Fibroblast of lung (primary cell): ENCODE measurements at places on chromosomes 12 and 14. TPM values are rescaled to one million over a fixed set of nuclear protein-coding genes. Genes with fewer than 3 reads are reported as not detected.

GRCh38 chr12:124680863-124681778, 113.7 kb upstream of the NCOR2 start:
- H3K4me1 ChIP-seq, result peaks cover 44% of the 10 kb centered on the region
- no peak overlapping the region for H3K4me3 ChIP-seq
- no peaks in the 10 kb centered on the region for H3K27me3 ChIP-seq
- DNase-seq, result peak; percentile 96
- no peaks in the 10 kb centered on the region for H3K36me3 ChIP-seq

- peaks cover 3% of the 10 kb centered on the region for H3K4me1 ChIP-seq
- DNase-seq, result no peak
- no peaks in the 10 kb centered on the region for H3K36me3 ChIP-seq
- H3K27me3 ChIP-seq, result no peaks in the 10 kb centered on the region
- peak overlapping the region; percentile 98 for H3K27ac ChIP-seq
Measured at GRCh38 chr12:48717252-48717695, 767 bp upstream of the CCNT1 start.

- DNase-seq, result peak; percentile 92
- H3K36me3 ChIP-seq, result no peaks in the 10 kb centered on the region
- no peak overlapping the region for H3K4me3 ChIP-seq
Measured at GRCh38 chr12:26369588-26369987, 174.2 kb downstream of the SSPN start.

GRCh38 chr12:120422892-120423456, 14.9 kb upstream of the COX6A1 start:
- H3K4me1 ChIP-seq, result no peaks in the 10 kb centered on the region
- H3K27me3 ChIP-seq, result peaks cover 2% of the 10 kb centered on the region
- H3K27ac ChIP-seq, result no peak overlapping the region
- no peaks in the 10 kb centered on the region for H3K36me3 ChIP-seq
- no peak for DNase-seq

- no peaks in the 10 kb centered on the region for H3K27me3 ChIP-seq
- no peak overlapping the region for H3K4me3 ChIP-seq
- H3K4me1 ChIP-seq, result no peaks in the 10 kb centered on the region
- DNase-seq, result no peak
Measured at GRCh38 chr12:91252341-91252740, 69.7 kb upstream of the DCN start.

- peaks cover 9% of the 10 kb centered on the region for H3K36me3 ChIP-seq
- DNase-seq, result peak; percentile 79
- H3K27ac ChIP-seq, result peak overlapping the region; percentile 90
- peak overlapping the region; percentile 70 for H3K4me3 ChIP-seq
- no peaks in the 10 kb centered on the region for H3K27me3 ChIP-seq
Measured at GRCh38 chr12:114403011-114403689, 2.8 kb downstream of the TBX5 start.

- peak; percentile 12 for DNase-seq
- no peaks in the 10 kb centered on the region for H3K36me3 ChIP-seq
- no peaks in the 10 kb centered on the region for H3K4me1 ChIP-seq
- H3K27me3 ChIP-seq, result no peaks in the 10 kb centered on the region
- no peak overlapping the region for H3K27ac ChIP-seq
Measured at GRCh38 chr14:58705066-58705465, 67.3 kb downstream of the DACT1 start.

- no peak overlapping the region for H3K4me3 ChIP-seq
- no peaks in the 10 kb centered on the region for H3K4me1 ChIP-seq
- H3K36me3 ChIP-seq, result no peaks in the 10 kb centered on the region
Measured at GRCh38 chr12:43277651-43278540, 274.1 kb downstream of the ADAMTS20 start.

DNA sequence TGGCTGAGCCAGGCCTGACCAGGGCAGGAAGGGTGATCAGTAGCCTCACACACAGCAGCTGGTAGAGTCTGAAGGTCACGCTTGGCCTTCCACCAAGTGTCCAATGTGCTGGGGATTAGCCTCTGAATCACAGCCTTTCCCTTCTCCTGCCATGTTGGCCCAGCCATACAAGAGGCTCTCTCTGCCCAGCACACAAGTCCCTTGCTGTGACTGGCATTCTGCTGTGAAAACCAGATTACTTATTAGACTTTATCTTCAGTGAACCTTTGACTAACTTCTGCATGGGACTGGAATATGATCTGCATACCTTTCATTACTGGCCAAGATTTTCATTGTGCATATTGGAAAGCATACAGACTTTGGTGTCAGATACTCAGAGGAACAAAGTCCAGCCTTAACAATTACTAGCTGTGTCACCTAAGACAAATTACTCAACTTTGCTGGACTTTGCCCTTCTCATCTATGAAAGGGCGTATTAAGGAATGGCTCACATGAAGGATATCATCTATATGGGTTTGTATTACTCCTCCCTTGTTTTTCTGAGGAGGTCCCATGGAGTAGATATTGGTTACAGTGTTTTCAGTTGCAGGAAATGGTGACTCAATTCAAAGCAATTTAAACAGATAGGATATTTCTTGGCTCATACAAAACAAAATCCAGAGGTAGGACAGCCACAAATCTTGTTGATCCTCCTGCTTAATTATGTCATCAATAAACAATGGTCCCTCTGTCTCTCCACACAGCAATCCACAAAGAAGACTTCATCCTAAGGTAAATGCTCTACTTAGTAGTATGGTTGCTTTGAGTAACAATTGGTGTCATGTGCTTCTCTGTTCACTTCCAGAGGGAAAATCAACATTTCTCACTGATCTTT, 99.6 kb downstream of the DYRK2 start:
- peak overlapping the region; percentile 18 for H3K27ac ChIP-seq
- H3K27me3 ChIP-seq, result no peaks in the 10 kb centered on the region
- H3K4me1 ChIP-seq, result peaks cover 4% of the 10 kb centered on the region
- no peak overlapping the region for H3K4me3 ChIP-seq

SLC6A15 gene
- total RNA-seq, result 0.77 and 0.99 TPM in 2 replicates
